NCI-H1694 (cell line): ENCODE measurements at places on chromosomes 6 and 20.

DNA sequence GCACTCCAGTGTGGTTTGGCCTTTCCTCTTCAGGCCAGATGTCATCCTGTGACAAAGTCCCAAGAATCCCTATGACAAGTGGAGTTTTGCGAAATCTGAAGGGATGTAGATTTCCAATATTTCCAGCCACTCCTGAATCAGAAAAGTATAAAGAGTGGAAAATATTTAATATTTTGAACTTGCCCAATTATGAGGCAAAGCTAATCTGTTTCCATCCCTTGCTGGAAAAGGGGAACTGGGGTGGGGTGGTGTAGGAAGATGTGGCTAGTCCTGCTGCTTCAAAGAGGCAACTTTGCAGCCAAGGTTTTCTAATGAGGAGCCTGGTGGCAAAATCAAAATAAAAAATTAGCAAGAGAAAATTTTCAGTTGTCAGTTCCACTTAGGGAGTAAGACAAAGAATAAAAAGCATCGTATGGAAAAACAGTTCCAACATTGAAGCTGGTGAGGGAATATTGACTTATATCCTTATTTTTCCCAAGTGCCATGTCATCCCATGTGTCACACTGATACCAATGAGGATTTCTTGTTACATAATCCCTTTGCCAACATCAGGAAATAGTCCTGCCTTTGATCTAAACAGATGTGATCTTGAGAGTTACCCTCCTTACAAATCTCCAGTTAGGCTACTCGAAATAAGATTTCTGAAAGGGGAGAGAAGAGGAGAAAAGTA, 480.0 kb upstream of the JARID2 start:
- no peak for DNase-seq

GRCh38 chr6:105302617-105303128, 100.2 kb downstream of the PREP start:
- no peak for DNase-seq

DNA sequence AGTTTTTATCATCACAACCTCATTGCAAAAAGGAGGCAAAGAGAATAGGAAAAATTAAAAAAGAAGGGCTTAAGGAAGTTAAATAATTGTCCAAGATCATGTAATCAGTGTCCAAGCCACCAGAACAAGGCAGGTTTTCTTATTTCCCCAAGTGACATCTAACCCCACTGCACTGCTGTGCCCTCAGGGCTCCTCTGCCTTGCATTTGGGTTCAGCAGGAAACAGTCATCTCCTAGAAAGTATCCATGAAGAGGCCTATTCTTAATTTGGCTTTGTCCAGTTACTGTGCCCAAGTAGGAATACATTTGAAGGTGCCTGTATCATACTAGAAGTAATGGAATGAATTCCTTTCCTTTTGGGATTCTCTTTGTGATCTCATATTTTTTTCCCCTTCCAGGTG, 10.5 kb downstream of the TMEM14A start:
- no peak for DNase-seq

- DNase-seq, result no peak
Measured at GRCh38 chr20:496126-496696, 33.9 kb upstream of the TBC1D20 start.

- DNase-seq, result no peak
Measured at GRCh38 chr6:139395891-139396301, 21.4 kb upstream of the CITED2 start.

DNA sequence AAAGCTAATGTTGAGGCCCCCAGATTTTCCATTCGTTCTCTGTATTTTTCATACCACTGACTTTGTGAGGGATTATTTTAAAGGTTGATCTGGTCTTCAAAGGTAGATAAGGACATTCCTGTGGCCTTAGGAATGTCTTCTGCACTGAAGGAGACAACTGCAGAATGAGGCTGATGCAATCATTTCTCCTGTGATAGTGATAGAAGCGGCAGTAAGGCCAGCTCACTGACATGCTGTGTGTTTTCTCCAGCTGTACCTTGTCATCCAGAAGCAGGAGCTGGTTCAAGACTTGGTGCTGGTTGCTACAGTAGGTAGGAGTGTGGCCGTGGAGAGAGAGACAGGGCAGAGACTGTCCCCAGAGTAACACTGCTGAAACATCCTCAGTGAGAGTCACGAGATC, 53.8 kb downstream of the DCBLD1 start:
- no peak for DNase-seq

DNA sequence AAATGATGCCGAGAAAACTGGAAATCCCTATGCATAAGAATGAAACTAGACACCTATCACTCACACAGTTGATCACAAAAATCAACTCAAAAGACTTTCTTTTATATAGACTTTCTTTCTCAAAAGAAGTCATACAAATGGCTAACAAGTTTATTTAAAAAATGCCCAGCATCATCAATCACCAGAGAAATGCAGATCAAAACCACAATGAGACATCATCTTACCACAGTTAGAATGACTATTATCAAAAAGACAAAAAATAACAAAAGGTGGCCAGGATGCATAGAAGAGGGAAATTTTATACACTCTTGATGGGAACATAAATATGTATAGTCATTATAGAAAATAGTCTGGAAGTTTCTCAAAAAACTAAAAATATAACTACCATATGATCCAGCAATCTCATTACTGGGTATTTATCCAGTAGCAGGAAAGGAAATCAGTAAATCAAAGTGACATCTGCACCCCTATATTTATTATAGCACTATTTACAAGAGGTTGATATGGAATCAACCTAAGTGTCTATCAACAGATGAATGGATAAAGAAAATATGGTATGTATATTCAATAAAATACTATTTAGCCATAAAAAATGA, 3.4 kb upstream of the RNF217 start:
- no peak for DNase-seq

DNA sequence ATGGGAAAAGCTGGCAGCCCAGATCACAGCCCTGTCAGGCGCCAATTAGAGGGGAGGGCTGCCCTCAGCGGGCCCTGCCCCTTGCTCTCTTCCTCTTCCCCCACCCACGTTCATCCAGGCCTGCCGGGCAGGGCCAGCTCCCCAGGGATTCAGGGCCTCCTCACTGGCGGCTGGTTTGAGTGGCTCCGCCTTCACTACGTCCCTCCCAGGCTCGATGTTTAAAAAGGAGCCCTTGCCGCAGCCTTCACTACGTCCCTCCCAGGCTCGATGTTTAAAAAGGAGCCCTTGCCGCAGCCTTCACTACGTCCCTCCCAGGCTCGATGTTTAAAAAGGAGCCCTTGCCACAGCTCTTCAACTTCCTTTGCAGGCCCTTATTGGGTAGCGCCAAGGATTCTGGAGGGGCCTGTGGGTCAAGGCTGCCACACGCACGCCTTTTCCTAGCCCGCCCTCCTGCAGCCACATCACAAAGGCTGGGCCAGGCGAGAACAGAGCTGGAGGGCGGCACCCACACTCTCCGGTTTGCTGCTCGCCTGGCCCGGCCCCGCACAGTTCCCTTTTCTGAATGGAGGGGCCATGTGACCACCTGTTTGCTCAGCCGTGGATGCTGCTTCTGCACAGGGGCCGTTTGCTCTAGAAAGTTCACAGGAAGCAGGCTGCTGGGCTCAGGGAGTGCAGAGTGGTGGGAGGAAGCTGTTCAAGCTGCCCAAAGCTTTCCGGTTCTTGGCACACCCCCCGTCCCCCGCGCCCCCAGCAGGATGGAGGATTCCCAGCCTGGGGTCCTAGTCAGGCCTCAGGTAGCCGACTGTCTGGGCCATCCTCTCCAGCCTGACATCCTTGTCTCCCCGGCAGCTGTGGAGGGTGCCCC, 1.6 kb downstream of the SLC17A9 start:
- DNase-seq, result no peak

DNA sequence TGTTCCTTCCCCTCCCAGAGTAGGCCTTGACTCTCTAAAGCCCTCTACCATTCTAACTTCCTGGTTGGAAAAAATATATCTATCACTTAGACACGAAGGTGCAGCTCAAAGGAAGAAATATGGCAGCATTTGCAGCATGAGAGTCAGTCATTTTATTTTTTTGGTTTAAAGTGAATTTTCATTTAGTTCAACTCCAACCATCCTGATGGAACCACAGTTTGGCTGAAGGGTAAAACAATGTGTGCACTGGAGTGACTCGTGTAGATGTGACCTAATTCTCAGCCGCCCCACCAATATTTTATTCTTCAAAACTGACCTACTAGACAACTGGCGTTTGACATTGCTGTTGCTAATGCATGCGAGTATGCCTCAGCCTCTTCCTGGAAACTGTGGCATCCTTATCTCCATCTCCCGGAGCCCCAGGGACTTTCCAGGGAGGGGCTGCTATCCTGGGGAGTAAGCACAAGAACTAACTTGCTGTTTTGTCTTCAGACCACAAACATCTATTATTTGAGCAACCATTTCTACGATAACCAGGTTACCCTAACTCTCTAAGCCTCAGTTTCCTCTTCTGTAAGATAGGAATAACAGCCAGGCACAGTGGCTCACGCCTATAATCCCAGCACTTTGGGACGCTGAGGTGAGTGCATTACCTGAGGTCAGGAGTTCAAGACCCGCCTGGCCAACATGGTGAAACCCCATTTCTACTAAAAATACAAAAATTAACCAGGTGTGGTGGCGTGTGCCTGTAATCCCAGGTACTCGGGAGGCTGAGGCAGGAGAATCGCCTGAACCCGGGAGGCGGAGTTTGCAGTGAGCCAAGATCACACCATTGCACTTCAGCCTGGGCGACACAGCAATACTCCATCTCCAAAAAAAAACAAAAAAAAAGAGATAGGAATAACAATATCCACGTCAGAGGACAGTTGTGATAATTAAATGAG, 148.7 kb upstream of the JARID2 start:
- DNase-seq, result no peak

GRCh38 chr6:10415617-10416480, 975 bp upstream of the TFAP2A start:
- no peak for DNase-seq

DNA sequence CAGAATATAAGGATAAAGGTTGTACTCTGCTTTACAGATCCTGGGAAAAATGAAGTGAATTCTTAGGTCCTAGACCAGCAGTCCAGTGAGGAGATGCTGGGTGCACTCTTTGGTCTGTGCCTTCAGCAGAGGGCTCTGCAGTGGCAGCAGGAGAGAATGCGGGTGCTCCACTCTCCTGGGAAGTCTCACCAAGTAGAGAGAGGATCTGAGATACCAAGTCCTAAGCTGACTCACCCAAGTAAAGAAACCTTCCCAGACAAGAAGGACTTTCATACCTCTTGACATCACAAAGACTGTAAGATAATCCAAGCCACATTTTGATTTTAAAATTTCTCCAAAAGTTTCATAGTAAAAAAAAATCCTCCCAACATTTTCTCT, 116.9 kb upstream of the EMILIN3 start:
- DNase-seq, result no peak

DNA sequence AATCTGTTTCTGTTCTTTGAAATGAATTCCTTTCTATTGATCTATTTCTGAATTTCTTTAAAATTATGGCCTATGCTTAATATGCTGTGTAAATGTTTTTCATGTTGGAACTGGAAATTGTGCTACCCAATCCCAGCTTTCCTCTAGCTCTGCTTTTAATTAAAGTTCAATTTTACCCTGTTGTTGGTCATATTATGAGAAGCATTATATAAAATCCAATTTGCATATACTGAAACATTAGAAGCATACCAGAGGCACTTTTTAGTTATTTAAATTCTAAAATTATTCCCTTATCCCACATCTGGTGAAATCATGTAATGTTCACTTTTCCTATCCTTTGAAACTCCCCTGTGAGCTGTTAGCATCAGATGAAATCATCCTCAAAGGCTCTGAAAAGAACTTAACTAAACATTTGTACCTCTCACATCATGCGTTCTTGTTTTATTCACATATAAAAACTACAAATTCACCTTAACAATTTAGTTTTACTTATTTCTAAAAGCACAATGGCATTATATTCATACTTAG, 160.6 kb upstream of the COL21A1 start:
- DNase-seq, result no peak

GRCh38 chr20:51382986-51383821, 159.3 kb downstream of the NFATC2 start:
- peak; percentile 4 for DNase-seq

GRCh38 chr6:89999945-90000825, 105.9 kb downstream of the GJA10 start:
- DNase-seq, result no peak

- no peak for DNase-seq
Measured at GRCh38 chr6:14231501-14232280, 114.1 kb downstream of the CD83 start.

GRCh38 chr20:64024141-64024990, 11.6 kb upstream of the C20orf204 start:
- DNase-seq, result no peak

DNA sequence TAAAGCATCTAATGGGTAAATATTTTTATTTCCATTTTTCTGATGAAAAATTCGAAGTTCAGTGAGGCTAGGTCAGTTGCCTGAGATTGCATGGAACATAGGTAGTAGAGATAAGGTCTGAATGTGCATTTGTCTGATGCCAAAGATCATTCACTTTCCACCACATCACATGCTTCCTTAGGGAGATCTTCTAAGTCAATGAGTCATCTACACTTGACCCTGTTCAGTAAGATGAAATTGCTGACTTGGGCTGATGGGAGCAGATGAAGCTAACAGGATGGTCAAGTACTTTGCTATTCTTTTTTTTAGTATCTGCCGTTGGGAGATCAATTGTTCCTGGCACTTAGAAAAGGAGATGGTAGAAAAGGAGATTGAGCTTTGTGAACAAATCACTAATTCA, 511.3 kb downstream of the PHF3 start:
- no peak for DNase-seq

DNA sequence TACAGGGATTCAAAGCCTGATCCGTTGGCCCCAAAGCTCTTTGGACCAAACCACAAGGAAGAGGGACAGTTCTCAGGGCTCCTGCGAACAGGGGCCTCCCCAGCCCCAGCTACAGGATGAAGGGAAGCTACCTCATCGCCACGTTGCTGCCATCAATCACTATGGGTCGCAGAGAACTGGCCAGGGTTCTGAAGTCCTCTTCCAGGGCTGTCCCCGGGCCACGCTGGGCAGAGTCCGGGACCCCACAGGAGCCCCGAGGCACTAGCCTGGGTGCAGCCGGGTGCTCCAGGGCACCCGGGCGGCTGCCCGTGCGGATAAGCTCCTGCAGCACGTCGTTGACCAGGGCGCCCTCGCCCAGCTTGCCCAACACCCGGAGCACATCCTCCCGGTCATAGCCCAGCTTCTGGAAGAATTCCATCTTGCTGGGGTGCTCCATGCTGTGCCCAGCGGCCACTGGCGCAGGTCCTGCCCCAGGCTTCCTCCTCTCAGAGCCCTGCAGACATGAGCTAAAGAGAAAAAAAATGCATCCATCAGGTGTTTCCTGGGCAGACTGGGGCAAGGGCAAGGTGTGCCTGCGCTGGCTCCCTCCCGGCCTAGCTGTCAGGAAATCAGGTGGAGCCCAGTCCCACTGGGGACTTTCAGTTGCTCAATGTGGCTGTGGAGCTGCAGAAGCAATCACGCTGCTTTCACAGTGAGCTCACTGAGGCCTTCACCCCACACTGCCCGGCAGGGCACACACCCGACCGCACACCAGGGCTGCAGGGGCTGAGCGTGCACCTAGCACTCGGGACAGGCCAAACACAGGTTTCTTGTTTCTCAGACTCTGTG, 10.5 kb downstream of the ZC3H12D start:
- no peak for DNase-seq

DNA sequence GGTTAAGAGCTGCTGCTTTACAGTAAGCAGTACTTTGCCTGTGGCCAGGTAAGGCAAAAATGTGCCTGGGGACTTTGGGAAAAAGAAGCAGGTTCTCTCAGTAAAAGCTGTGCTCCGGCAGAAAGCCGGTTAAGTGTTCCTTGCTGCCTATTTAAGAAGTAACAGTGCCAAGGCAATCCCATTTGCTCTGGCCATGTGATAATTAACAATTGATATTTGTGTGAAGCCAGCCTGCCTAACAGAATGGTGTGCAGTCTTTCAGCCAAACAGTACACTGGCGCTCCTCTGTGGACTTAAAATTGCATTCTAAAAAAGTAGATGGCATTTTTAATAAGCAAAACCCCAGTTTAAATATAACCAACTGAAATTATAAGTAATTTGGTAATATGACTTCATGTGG, 430.3 kb downstream of the PLCB1 start:
- DNase-seq, result no peak
